ENCODE measurements at places on chromosomes 13 and 19.

DNA sequence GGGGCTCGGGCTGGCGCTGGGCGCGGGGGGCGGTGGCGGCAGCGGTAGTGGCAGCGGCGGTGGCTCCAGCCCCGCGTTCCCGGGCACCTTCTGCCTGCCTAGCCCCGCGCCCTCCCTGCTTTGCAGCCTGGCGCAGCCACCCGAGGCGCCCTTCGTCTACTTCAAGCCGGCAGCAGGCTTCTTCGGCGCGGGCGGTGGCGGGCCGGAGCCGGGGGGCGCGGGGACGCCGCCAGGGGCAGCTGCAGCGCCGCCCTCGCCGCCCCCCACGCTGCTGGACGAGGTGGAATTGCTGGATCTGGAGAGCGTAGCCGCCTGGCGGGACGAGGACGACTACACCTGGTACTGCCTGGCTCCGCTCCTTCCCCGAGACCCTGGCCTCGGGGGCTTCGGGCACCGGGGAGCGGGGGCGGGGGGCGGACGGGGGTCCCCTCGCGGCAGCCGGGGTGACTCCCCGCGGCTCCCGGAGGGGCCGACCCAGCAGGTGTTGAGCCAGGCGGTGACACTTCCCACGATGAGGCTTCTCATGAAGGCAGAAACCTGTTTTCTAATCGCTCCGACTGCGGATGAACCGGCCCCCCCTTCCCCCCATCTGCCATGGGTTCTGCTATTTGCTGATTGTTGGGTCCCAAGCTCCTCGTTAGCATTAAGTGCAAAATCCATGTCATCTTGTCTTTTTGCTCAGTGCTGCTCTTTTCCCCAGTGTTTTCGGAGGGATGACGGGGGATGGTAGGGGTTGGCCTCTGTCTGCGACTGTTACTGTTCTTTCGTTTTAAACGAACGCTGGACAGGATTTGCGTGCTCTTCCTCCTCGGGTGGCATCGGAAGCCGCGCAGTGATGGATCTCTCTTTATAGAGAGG is 943 bp downstream of the SLAIN1 start:
- DNase-seq: no peak

DNA sequence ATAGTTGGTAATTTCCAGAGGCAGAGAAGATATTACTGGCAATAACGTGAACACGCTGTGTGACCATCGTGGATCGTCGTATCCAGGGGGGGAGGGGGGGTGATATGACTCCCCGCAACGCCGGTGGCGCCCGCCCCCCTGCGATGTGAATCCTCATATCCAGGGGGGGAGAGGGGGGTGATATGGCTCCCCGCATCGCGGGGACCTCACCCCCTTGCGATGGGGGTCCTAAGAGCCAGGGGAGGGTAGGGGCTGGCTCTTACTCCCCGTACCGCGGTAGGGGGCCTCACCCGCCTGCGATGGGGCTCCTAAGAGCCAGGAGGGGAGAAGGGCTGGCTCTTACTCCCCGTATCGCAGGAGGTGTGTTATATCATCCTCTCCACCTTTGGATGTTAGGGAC is 31.3 kb upstream of the RGCC start:
- no peak for DNase-seq

DNA sequence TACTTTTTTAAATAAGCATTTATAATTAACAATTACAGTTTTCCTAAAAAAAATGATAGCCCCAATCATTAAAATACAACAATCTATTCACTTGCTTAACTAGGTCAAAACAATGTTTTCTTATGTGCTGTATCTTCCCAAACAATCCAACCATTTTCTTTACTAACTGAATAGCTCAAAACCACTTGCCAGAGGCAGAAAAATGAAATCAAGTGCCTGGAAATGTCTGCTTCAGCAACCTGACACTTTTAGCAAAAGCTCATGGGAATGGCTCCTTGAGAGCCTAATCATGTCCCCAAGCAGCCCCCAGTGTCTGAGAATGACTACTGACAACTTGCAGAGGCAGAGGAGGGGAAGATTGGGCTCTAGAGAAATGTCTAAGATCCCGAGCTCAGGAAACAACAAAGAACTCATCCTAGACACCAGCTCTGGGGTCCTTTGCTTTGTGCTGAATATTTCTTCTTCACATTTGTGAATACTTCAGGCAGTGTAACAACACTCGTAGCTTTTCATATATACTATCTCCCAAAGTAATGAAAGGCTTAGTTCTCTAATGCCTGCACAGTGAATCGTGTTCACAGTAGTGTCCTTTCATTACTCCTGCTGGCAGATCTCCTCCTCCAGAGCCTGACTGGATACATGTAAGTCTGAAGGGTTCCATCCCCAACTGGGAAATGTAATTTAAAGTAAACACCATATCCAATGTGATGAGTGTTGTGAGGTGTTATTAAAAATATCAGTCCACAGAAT is 280.0 kb downstream of the LHFPL6 start:
- no peak for DNase-seq

DNA sequence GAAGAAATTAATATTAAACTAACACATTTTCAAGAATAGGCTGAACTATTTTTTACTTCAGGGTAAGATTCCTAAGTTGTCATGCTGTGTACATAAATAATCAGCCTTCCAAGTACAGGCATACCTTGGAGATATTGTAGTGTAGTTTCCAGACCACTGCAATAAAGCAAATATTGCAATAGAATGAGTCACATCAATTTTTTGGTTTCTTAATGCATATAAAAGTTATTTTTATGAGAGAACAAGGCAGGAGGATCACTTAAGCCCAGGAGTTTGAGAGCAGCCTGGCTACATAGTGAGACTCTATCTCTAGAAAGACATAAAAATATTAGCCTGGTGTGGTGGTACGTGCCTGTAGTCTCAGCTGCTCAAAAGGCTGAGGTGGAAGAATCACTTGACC is 511.5 kb downstream of the UQCRFS1 start:
- DNase-seq: no peak

Measured in NCI-H510A treated with DMSO at 0.1 percent for 48 hours (cell line).